ELR (cell line): ENCODE measurements at places on chromosomes 13 and 19.

DNA sequence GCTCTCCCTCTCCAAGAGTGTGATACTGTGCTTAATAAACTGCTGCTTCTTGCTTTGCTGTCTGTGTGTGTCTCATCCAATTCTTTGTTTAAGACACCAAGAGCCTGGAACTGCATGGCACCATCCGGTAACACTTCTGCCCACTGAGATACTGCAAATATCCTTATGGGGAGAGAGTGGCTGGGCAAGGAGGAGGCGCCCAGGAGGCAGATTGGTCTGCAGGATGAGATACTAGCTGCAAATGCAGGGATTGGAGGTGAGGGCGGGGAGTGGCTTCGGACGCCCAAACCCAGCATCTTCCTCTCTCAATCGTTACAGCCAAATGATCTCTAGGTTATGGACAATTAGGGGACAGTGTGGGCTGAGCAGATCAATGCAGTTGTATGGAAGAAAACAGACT, 1.7 kb upstream of the SIGLEC7 start:
- no peak for DNase-seq

- DNase-seq, result no peak
These were observed 38.1 kb downstream of the TMEM255B start for GRCh38 chr13:113796964-113797676.

- DNase-seq, result no peak
These were observed 58.6 kb downstream of the MCF2L start for GRCh38 chr13:113027566-113027965.

GRCh38 chr13:44902738-44903137, 86.5 kb downstream of the NUFIP1 start:
- no peak for DNase-seq

- DNase-seq, result no peak
These were observed 222.6 kb downstream of the TM9SF2 start for GRCh38 chr13:99723878-99724277.

DNA sequence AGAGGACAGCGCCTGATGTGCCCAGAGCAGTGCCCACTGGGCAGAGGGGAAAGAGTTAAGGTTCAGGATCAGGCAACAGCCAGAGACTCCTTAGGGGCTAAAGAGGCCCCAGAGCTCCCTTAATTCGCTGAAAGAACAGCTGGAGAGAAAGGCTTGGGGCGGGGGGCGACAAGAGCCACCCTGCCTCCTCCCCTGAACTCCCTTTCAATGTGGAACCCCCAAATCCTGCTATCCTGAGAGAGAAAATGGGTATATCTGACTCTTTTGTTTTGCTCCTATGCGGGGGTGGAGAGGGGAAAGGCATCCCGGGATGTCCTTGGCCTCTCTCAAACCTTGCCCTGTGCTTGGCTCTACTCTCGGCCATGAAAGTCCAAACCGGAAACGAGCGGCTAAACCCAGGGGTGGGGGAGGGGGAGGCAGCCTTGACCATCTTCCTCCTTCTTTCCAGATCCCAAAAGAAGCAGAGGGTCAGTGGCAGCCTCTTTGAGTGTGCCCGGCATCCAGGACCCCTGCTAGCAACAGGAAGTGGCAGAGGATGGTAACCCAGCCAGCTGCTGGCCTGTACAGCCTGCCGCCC, 4.7 kb downstream of the PRKACA start:
- no peak for DNase-seq

- no peak for DNase-seq
These were observed 19.3 kb upstream of the DPP9 start for GRCh38 chr19:4742723-4743646.

DNA sequence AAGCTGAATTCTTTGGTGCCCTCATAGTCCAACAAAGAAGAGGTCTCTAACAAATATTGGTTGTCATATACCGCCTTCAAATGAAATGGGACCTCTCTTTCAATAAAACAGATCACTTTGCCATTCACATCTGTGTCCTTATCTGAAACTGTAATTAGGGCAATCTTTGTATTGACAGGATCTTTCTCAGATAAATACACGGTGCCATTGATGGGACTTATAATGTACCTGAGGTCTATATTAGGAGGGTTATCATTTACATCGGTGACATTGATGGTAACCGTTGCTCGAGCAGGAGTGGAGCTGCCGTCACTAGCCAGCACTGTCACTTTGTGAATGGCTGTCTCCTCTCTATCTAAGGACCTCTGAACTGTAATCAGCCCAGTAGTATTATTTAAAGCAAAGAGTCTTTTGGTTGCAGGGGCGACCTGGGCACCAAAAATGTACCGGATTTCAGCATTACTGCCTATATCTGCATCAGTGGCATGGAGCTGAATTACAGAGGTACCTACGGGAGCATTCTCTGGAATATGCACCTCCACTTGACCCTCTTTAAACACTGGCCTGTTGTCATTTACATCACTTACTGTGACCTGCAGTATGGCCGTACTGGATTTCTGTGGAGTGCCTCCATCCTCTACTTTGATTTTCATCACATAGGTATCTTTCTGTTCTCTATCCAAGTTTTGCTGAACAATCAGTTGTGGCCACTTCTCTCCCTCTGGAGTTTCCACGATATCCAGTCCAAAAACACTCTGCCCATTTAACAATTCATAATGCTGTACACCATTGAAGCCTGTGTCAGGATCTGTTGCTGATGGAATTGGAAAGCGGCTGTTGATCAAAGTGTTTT, 2.8 kb downstream of the PCDH9 start:
- DNase-seq, result no peak

DNA sequence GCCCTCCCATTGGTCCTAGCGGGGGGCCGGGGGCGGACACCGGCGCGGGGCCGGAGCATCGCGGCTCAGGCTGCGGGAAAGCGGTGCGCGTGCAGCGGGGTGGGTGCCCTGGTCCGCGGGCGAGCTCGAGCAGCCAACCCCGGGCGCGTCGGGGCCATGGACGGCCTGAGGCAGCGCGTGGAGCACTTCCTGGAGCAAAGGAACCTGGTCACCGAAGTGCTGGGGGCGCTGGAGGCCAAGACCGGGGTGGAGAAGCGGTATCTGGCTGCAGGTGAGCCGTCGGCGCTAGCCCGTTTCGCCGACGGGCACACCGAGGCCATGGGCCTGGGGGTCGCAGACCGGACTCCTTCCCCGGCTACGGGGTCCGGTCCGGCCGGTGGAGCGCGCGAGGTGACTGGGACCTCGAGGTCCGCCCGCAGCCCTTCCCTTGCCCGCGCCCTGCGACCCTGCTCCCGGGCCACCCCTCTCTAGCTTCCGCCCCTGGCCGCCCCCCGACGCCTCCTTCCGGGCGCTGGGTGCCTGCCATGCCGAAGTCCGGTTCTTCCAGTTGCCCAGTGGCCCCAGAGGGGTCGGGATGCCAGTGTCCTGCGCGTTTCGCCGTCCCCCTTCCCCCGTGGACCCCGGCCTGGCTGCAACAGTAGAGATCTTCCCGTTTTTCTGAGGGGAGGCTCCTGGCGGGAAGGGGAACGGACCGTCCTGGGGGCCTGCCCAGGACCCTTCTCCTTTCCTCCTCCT, at the start of gene REEP6:
Gene REEP6 (plus strand): TSS at position 68 of the 735 bp plus-strand sequence. CDS start 89 bp downstream, at position 157.
- DNase-seq, result no peak

DNA sequence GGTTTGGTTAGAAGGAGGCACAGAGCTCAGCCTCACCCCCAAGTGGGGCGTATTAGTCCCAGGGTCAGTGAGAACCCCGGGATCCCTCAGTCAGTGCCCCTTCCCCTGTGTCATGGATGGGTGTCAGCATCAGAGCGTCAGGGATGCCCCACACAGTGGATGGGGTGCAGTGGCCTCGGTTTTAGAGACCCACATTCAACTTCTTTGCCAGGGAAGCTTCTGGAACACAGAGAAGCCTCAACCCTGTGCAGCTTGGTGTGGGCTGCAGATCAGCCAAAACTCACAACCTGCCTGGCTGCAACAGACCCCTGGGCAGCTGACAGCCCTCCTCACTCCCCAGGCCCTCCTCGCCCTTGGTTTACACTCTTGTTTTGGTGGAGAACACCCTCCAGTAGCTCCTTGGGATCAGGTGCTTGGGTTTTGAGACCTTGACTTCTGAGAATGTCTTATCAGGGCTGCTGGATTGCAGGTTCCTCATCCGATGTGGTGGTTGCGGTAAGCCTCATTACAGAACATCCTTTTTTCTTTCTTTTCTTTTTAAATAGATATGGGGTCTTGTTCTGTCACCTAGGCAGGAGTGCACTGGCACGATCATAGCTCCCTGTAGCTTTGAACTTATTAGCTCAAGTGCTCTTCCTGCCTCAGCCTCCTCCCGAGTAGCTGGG, 11.0 kb downstream of the ZNF333 start:
- no peak for DNase-seq

DNA sequence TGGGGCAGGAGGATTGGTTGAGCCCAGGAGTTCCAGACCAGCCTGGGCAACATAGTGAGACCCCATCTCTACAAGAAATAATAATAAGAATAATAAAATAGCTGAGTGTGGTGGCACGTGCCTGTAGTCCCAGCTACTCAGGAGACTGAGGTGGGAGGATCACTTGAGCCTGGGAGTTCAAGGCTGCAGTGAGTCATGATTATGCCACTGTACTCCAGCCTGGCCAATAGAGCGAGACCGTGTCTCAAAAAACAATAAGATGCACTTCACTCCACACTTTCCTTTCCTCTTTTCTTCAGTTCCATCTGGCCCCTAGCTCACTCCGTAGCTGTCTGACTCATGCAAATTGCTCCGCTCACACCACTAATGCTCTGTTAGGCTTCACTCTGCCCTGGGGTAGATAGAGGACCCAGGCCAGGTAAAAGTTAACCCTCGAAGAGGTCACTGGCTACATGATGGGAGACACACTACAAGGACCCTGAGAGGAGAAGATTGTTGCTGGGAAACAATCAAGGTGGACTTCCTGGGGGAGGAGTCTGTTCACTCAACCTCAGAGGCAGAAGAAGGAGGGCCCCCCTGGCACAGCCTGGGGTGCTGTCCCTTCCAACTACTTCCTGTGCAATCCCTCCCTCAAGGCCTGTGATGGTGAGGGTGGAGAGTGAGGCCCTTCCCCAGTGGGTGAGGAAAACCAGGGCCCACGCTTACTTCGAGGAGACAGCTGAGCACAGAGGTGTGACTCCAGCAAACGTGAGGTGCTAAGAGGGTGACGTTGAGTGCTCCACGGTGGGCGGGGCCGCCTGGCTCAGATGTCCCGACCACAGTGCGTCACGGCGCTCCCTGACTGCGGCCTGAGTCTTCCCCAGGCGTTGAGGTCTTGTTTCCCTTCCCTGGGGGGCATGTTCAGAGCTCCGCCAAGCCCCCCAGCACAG, 8.8 kb upstream of the TNFSF9 start:
- peak; percentile 36 for DNase-seq

- no peak for DNase-seq
These were observed 1.9 kb downstream of the IRF2BP1 start for GRCh38 chr19:45883881-45884681.

GRCh38 chr19:48962029-48962848, 2.9 kb upstream of the FTL start:
- peak; percentile 80 for DNase-seq

DNA sequence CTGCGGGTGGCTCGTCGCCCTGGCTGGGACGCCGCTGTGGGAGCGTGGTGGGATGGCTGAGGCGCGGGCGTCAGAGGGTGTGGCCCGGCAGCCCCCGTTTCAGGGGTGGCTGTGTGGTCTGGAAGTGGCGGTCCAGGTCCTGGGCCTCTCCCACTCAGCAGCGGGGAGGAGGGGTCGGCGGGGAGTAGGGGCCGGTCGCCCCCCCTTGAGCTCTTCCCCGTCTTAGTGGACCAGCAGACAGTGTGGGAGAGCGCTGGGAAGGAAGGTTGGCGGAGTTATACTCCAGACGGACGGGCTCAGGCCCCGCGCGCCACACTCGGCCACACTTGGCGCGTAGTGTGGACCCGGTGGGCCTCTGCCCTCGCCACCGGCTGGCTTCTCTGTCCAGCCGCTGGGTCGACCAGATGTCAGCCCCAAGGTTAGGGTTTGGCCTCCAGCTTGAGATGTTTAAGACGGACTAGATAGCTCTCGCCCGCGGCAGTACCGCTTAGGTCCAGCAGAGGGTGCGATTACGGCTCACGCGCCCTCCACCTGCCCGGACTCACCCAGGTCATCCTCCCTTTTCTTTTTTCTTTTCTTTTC, 21.7 kb upstream of the ZNF429 start:
- DNase-seq, result peak; percentile 15

- no peak for DNase-seq
These were observed 5.7 kb upstream of the PEX11G start for GRCh38 chr19:7494416-7495098.

- no peak for DNase-seq
These were observed 100.8 kb downstream of the STK24 start for GRCh38 chr13:98476106-98476505.

DNA sequence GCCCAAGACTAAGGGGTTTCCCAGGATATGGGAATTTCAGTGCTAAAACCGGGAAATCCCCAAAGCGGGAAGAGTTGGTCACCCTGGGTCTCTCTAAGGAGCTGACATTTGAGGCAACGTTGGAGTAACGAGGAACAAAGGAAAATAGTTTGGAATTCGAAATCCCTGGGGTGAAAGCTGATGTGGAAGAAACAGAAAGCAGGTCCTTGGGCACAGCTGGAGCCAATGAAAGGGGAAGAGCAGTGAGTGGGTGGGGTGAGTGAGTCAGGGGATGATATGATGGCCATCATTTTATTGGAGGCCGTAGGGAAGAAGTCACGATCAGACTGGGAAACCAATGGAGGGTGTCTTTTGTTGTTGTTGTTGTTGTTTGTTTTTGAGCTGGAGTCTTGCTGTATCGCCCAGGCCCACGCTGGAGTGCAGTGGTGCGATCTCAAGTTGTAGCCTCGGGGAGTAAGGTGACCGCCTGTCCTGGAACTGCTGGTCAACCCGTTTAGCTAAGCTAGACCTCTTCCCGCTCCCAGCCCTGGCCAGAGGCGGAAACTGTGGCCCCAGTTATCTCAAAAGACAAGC, 3.4 kb upstream of the RFX2 start:
- no peak for DNase-seq

- DNase-seq, result peak; percentile 48
These were observed 6.0 kb upstream of the CCER2 start for GRCh38 chr19:38917921-38918491.

GRCh38 chr19:17718550-17718946, 732 bp upstream of the MAP1S start:
- DNase-seq, result no peak

DNA sequence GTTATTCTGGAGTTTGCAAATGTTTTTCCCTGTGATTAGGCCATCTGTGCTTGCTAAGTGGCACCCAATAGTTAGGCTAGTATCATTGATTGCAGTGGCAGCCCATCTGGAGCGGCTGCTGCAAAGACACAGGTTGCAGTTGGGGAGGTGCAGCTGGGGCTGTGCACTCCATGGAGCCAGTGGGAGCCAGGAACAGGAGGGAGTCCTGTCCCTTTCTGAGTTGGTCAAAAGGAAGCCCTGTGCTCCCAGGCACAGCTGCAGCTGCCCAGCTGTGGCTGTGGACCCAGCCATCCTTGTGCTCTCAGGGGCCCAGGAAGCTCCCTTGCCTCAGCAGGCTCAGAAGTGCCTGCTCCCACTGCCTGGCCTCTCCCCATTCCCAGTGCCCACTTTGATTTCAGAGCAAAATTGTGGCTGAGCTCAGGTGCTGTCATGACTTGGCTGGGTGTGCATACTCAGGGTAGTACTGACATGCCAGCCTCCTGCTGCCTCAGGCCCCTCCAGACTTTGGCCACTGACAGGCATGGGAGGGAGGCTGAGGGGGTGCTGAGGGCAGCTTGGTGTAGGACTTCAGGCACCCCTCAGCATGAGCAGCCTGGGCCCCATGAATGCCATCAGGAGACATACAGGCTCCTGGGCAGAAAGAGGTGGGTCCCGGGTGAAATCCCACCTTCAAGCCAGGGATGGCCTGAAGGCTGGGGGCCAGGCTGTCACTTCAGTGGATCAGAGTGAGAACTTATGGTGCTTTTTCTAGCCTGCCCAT, 270.6 kb downstream of the PCDH20 start:
- no peak for DNase-seq
